ENCODE measurements at places on chromosomes 12 and 14.

- peak; percentile 18 for DNase-seq
Measured at GRCh38 chr12:44157359-44157758, 321.5 kb downstream of the TMEM117 start.

DNA sequence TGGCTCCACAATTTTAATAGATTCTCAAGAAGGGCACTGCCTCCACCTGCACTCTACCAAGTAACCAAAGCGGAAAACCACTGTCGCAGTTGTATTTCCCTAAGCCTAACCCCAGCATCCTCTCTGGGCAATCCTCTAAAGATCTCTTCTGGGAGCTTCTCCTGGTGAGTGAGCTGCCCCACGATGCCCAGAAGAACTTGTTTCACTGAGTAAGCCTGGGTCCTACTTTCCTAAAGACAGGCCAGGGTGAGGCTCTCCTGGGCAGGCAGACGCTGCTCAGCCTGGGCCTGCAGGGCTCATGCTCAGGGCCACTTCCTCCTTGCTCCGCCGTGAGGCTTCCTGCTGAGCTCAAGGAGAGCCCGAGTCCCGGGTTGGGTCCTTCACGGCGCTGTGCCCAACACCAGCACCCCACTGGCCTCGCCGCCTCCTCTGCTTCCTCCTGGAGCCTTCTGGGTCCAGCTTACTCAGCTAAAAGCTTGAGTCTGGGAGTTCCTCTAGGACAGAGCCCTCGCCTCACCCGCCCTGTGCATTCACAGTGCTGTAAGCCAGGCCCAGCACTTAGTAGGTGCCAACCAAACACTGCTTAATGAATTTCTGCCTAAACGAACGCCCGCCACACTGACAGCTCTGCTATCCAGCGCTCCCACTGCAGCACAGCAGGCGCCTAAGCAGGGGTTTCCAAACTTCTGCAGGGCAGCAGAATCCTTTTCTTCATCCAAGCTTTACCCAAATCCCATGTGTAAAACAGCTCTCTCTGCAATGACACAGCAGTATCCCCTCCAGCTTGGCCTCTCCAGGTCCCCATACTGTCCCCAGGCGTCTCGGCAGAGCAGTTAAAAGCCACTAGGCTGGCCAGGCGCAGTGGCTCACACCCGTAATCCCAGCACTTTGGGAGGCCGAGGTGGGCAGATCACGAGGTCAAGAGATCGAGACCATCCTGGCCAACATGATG lies 5.7 kb downstream of the RAB35 start:
- peak; percentile 71 for DNase-seq

- peak; percentile 98 for DNase-seq
Measured at GRCh38 chr14:75660630-75661498, at the start of the genes ERG28 and TTLL5. Gene ERG28 (minus strand): TSS chr14:75660876. CDS start chr14:75657502, 3,374 bp downstream. Gene TTLL5 (plus strand): TSS chr14:75661246. CDS start chr14:75663150, 1,904 bp downstream.

- no peak for DNase-seq
Measured at GRCh38 chr14:90388437-90388836, 8.4 kb upstream of the CALM1 start.

DNA sequence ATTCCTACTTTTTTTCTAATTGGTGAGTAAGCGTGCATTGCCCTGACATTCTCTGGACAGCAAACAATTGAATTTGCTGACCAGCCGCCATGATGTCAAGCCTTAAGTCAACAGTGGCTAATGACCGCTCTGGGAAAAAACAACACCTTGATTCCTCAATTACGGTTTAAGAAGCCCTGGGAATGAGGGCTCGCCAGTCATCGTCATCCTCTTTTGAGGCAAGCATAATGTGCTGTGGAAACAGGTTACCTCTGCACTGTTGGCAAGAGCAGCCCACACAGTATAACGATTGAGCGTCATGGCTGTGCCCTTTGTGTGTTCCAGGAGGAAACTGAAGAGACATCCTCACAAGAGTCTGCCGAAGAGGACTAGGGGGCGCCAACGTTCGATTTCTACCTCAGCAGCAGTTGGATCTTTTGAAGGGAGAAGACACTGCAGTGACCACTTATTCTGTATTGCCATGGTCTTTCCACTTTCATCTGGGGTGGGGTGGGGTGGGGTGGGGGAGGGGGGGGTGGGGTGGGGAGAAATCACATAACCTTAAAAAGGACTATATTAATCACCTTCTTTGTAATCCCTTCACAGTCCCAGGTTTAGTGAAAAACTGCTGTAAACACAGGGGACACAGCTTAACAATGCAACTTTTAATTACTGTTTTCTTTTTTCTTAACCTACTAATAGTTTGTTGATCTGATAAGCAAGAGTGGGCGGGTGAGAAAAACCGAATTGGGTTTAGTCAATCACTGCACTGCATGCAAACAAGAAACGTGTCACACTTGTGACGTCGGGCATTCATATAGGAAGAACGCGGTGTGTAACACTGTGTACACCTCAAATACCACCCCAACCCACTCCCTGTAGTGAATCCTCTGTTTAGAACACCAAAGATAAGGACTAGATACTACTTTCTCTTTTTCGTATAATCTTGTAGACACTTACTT lies 138.9 kb downstream of the HMGA2 start:
- no peak for DNase-seq

DNA sequence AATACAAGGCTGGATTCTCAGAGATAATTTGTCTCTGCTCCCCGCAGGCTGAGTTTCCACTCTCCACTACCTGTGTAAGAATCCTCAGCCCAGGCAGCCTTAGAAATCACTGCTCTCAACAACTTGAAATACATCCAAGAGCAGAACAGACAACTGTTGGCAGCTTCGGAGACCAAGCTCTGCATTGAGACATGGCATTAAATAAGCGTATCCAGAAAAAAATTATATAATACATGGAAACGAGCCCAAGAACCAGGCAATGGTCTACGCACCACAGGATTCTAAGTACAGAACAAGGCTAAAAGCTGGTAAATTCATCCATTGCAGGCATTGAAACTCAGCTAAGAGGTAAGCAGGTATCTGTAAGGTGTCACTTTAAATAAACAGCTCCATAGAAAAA lies 165.5 kb upstream of the DIO3 start:
- DNase-seq = no peak

GRCh38 chr14:102352213-102352612 lies 10.5 kb downstream of the CINP start:
- no peak for DNase-seq

DNA sequence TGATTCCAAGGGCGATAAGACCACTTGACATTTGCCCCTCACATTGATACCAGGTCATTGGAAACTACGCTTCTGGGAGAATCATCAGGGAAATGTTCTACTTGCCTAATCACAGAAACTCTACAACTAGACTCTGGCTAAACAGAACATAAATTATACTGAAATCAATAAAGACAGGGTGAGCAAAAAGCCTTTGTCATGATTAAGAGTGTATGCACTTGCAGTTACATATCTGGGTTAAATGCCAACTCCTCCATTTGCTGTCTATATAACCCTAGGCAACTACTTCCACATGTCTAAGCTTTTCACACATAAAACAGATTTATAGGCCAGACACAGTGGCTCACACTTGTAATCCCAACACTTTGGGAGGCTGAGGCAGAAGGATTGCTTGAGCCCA lies 125.7 kb downstream of the PHLDA1 start:
- DNase-seq = no peak

DNA sequence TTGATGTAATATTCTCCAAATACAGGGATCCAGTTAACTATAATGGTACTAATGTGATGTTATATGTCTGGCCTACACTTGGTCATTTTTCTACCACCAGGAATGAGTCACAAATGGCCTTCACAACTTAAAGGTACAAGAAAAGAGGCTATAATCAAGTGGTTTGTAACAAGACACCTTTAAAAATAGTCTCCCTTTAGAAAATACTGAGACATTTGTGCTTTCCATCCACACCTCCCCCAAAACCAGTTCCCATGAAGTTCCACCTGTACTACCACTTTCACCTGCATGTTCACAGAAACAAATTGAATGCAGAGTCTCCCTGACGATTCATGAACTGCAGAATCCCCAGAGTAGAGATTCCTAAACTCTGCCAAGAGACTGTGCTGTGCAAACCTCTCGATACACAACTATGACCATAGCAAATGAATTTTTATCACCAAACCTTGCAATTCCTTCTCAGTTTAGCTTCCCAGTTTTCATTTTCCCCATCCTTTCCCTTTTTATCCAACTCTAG lies 6.0 kb downstream of the BTG1 start:
- DNase-seq = no peak

GRCh38 chr14:45028107-45028626 lies 55.7 kb upstream of the PRPF39 start:
- peak; percentile 14 for DNase-seq

GRCh38 chr14:68639000-68639757 lies 153.7 kb downstream of the ZFP36L1 start:
- DNase-seq = no peak

GRCh38 chr14:25444381-25444780 lies 394.4 kb upstream of the STXBP6 start:
- DNase-seq = no peak

DNA sequence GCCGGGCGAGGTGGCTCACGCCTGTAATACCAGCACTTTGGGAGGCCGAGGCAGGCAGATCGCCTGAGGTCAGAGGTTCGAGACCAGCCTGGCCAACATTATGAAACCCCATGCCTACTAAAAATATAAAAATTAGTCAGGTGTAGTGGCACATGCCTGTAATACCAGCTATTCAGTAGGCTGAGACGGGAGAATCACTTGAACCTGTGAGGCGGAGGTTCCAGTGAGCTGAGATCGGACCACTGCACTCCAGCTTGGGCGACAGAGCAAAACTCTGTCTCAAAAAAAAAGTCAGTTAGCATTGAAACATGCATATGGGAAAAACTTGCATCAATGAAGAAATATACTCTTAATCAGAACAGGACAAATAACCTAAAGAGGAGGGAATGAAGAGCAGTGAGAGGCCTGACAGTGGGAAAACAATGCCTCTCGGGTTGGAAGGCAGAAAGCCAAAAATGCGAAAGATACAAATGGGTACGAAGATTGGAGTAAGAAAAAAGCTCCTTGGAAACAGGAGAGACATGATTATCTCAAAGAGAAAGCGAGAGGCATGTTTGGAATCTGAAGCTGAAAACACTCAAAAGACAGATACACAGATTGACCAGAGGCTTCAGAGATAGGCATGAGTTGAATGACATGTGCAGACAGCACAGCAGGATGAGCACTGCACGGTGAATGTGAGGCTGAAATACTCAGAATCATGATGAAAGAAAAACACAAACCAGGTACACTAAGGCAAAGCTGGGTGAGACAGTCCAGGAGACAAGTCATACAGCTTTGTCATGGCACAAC lies 30.6 kb downstream of the RESF1 start:
- no peak for DNase-seq

GRCh38 chr14:79011091-79011919 lies 841.1 kb downstream of the NRXN3 start:
- peak; percentile 20 for DNase-seq

DNA sequence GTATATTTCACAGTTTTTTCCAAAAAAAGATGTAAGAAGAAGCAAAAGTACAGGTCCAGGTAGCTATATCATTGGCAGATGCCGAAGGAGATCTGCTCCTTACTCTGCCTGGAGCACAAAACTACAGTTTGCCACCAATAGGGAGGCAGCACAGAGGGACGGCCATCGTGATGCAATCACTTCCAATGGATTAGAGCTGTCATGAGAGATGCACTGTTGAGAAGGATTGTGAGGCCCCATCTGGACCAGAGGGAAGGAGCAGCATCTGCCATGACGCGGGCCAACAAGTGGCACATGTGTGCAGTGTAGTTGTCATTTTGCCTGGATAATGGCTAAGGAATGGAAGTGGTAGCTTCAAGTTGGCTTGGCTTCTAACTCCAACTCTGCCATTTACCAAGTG lies 318.8 kb upstream of the FKBP4 start:
- no peak for DNase-seq

DNA sequence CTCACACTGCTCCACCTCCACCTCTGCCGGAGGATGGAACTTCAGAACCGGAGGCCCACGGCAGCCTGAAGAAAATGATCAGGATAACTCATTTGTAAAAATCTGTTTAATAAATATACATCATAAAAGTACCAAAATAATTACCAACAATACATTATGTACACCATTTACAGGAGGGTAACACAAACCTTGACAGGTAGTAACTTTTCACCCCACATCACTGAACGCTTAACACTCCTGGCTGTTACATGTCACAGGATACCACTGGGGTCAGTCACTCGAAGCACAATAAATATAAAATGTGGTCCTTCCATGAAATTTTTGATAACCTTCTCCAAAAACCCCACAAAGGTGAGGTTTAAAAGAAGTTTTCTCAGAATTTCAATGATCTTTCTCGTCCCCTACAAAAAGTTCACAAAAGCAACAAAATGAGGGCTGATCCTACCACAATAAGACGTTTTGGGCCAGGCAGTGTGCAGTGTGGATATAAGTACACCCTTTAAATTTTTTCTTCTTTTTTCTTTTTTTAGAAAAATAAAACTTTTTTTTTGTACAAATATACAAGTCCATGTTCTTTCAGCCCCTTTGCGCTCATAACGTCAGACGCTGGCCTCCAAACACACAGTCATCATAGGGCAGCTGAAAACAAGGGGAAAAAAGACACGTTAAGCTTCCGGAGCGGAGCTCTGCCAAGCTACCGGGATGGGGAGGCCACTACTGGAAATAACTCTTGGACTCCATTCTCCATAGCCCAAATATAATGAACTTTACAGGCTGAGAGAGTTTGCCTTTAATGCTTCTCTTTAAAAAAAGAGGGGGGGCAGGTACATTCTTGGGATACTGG lies 2.9 kb downstream of the NFKBIA start:
- DNase-seq = no peak

- no peak for DNase-seq
Measured at GRCh38 chr14:69013943-69014782, 35.1 kb upstream of the ACTN1 start.

DNA sequence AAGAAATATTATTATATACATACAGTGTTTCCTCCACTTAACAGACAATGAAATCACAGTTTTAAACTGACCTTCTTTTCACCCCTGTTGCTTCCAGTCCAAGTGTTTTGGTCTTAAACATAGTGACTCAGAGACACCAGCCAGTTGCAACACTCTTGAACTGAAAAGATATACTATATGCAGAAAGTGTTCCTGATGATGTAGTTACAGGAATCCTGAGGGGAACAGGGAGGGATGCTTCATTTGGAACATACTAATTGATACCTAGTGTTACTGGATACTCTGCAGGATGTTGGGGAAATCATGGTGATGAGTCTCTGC lies 420.8 kb downstream of the CCDC91 start:
- no peak for DNase-seq

GRCh38 chr12:89960607-89961394 lies 252.2 kb upstream of the ATP2B1 start:
- no peak for DNase-seq

GRCh38 chr12:104360983-104361707 lies 57.6 kb downstream of the EID3 start:
- no peak for DNase-seq

- DNase-seq = no peak
Measured at GRCh38 chr14:82492157-82492556, 958.5 kb upstream of the SEL1L start.

DNA sequence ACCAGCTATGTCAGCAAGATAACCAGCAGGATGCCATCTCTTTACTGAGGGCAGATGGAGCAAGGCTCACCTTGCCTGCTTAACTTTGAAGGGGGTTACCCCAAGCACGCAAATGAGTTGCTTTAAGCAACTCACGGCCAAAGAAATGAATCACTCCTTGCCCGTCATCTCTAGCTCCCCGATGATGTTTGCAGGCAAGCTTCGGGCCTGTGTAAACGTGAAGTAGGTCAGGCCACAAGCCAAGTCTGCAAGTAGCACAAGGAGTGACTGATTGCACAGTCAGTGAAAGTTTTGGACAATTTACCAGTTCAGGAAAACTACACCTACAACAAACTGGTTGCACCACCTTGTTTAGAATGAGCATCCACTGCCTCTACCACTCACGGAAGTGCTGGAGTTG lies 699.7 kb upstream of the TBX3 start:
- no peak for DNase-seq
